Gastroesophageal sphincter (tissue), 4 donors: ENCODE measurements at places on chromosomes 7 and 10. TPM values are rescaled to one million over a fixed set of nuclear protein-coding genes. Genes with fewer than 3 reads are reported as not detected.

DNA sequence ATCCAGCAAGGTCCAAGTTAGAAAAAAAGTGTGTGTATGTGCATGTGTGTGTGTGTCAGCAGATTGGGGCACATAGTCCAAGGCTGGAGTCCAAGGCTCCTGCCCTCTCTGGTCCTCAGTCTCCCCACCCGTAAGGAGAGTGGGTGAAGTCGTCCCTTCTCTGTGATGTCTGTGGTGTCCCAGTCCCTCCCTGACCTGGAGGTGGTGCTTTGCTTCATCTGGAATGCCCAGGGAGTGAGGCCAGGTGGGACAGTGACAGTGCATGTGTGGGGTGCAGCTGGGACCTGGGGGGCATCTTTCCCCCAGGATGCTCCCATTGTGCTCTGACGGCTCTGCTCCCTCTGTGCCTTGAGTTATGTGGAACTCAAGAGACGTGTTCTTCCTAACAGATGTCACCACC is 18.0 kb downstream of the AQP1 start:
- no peaks in the 10 kb centered on the region for H3K36me3 ChIP-seq
- no peaks in the 10 kb centered on the region for H3K27me3 ChIP-seq
- H3K4me1 ChIP-seq = no peaks in the 10 kb centered on the region
- ATAC-seq = no peak

The GBX1 gene
- total RNA-seq = not detected

The DDC gene
- total RNA-seq = not detected

GRCh38 chr10:133100706-133101415 is 13.1 kb downstream of the ADGRA1 start:
- peaks cover 99% of the 10 kb centered on the region for H3K27me3 ChIP-seq
- no peaks in the 10 kb centered on the region for H3K36me3 ChIP-seq
- no peaks in the 10 kb centered on the region for H3K4me1 ChIP-seq
- H3K4me3 ChIP-seq = no peak overlapping the region
- no peak overlapping the region for H3K27ac ChIP-seq
- ATAC-seq = no peak

DNA sequence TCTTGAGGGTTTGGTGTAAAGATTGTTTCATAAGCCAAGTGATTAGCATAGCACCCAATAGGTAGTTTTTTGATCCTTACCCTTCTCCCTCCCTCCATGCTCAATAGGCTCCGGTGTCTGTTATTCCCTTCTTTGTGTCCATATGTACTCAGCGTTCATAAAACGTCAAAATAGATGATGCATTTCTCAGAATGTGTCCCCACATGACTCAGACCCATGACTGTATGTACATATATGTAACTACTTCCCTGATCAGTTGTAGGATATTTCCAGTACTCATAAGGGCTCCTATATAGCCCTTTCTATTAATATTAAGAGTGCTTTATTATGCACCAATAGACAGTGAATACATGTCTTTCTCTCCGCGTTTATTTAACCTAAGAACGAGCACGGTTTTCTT is 466.9 kb downstream of the KIF20B start:
- no peaks in the 10 kb centered on the region for H3K4me1 ChIP-seq
- H3K27ac ChIP-seq = no peak overlapping the region
- H3K4me3 ChIP-seq = no peak overlapping the region
- no peaks in the 10 kb centered on the region for H3K27me3 ChIP-seq
- H3K36me3 ChIP-seq = no peaks in the 10 kb centered on the region

The CYP3A7 gene
- total RNA-seq = not detected

GRCh38 chr7:36198854-36199266 is 45.8 kb downstream of the EEPD1 start:
- no peak overlapping the region for H3K4me3 ChIP-seq
- no peaks in the 10 kb centered on the region for H3K4me1 ChIP-seq
- no peaks in the 10 kb centered on the region for H3K36me3 ChIP-seq
- H3K27me3 ChIP-seq = no peaks in the 10 kb centered on the region
- no peak overlapping the region for H3K27ac ChIP-seq

- H3K27ac ChIP-seq = peak overlapping the region; percentile 53
- peak overlapping the region; percentile 2 for H3K4me3 ChIP-seq
- no peaks in the 10 kb centered on the region for H3K36me3 ChIP-seq
Measured at GRCh38 chr10:110356628-110357245, 52.0 kb upstream of the SMNDC1 start.

DNA sequence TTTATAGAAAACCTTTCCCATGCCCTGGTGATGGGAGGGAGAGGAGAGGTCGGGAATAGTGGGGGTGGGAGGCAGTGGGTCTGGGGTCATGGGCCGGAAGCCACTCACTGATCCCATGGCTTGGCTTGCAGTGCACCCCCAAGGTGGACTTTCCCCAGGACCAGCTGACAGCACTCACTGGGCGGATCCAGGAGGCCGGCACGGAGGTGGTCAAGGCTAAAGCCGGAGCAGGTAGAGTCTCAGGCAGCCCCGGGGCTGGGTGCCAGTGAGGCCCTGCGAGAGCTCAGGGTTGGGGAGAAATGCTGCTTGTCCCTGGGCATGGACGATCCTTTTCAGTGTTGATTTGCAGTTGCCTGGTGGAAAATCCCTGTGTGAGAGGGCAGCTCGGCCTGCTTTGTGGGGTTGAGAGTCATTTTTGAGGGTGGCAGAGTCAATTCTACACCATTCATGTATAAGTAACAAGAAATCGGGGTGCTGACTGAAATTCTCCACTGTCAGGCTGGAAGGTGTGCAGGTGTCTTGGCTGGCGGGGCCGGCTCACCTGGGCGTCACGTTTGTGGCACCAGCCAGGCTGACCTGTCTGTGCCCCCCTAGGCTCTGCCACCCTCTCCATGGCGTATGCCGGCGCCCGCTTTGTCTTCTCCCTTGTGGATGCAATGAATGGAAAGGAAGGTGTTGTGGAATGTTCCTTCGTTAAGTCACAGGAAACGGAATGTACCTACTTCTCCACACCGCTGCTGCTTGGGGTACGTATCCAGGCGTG is 16.5 kb downstream of the MDH2 start:
- H3K27ac ChIP-seq = no peak overlapping the region
- peaks cover 83% of the 10 kb centered on the region for H3K36me3 ChIP-seq
- peaks cover 4% of the 10 kb centered on the region for H3K4me1 ChIP-seq
- no peak overlapping the region for H3K4me3 ChIP-seq
- no peak for ATAC-seq
- no peaks in the 10 kb centered on the region for H3K27me3 ChIP-seq

GRCh38 chr7:116249969-116250553 is 39.7 kb downstream of the TES start:
- ATAC-seq = no peak
- no peak overlapping the region for H3K4me3 ChIP-seq
- no peak overlapping the region for H3K27ac ChIP-seq
- H3K27me3 ChIP-seq = no peaks in the 10 kb centered on the region

The JAKMIP3 gene
- 0.42 TPM for total RNA-seq

The ZRANB1 gene
- 43.6 TPM for total RNA-seq

GRCh38 chr7:20749906-20750305 is 36.8 kb downstream of the SP8 start:
- H3K4me3 ChIP-seq = no peak overlapping the region
- H3K27me3 ChIP-seq = no peaks in the 10 kb centered on the region
- H3K4me1 ChIP-seq = no peaks in the 10 kb centered on the region
- ATAC-seq = no peak
- H3K36me3 ChIP-seq = no peaks in the 10 kb centered on the region
- no peak overlapping the region for H3K27ac ChIP-seq

- H3K27me3 ChIP-seq = no peaks in the 10 kb centered on the region
- no peak overlapping the region for H3K4me3 ChIP-seq
- ATAC-seq = no peak
Measured at GRCh38 chr7:17690030-17690429, 250.3 kb downstream of the SNX13 start.

GRCh38 chr10:114426476-114426875 is 22.2 kb upstream of the AFAP1L2 start:
- H3K4me1 ChIP-seq = peaks cover 22% of the 10 kb centered on the region
- H3K27ac ChIP-seq = no peak overlapping the region
- ATAC-seq = no peak
- H3K4me3 ChIP-seq = no peak overlapping the region
- H3K27me3 ChIP-seq = no peaks in the 10 kb centered on the region
- no peaks in the 10 kb centered on the region for H3K36me3 ChIP-seq

GRCh38 chr10:109957092-109957797 is 33.9 kb upstream of the XPNPEP1 start:
- no peak for ATAC-seq
- H3K36me3 ChIP-seq = no peaks in the 10 kb centered on the region
- no peaks in the 10 kb centered on the region for H3K27me3 ChIP-seq
- no peak overlapping the region for H3K27ac ChIP-seq

The DIP2C gene
- total RNA-seq = 40.8 TPM

GRCh38 chr10:86311190-86311589 is 55.4 kb downstream of the GRID1 start:
- ATAC-seq = no peak
- H3K36me3 ChIP-seq = no peaks in the 10 kb centered on the region
- H3K27me3 ChIP-seq = no peaks in the 10 kb centered on the region
- H3K4me1 ChIP-seq = no peaks in the 10 kb centered on the region
- H3K27ac ChIP-seq = no peak overlapping the region

The HIBADH gene
- 70.9 TPM for total RNA-seq

The TMEM140 gene
- 21.8 TPM for total RNA-seq

DNA sequence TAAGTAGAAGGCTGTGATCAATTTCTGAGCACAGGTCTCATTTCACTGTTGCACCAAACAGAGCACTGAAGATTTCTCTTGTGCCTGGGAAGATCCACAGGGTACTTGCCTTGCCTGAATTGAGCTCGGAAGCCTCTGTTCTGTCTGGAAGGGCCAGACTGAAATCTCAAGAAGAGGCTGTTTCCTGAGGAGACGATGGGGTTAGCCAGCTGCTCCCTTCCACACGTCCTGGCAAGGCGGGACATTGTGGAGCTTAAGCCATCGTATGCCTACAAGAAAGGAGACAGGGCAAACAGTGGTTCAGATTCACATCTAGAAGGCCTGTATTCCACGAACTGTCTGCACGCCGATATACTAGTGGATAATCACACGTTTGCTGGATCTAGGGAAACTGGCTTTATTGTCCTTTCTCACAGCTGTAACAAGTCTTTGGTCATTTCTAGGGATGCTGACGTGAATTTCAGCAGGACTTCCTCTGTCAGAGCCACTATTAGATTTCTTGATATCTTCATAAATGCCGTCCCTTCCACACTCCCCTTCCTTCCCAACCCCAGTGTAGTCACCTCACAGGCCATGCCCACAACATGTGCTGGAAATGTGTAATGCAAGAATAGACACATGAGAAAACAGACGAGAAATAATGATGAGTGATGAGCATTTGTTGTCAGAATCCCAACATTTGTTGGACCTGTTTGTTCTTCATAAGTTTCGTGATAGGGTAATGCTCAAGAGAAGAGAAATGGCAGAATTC is 137.2 kb upstream of the RSU1 start:
- H3K4me3 ChIP-seq = no peak overlapping the region
- no peaks in the 10 kb centered on the region for H3K36me3 ChIP-seq
- no peaks in the 10 kb centered on the region for H3K4me1 ChIP-seq
- peak overlapping the region; percentile 19 for H3K27ac ChIP-seq
- ATAC-seq = no peak

- no peaks in the 10 kb centered on the region for H3K36me3 ChIP-seq
- no peak overlapping the region for H3K27ac ChIP-seq
Measured at GRCh38 chr10:101772017-101772894, 3.7 kb downstream of the FGF8 start.

- H3K4me1 ChIP-seq = peaks cover 47% of the 10 kb centered on the region
- ATAC-seq = peak; percentile 67
- peak overlapping the region; percentile 91 for H3K4me3 ChIP-seq
- H3K27me3 ChIP-seq = no peaks in the 10 kb centered on the region
- H3K36me3 ChIP-seq = no peaks in the 10 kb centered on the region
- peak overlapping the region; percentile 95 for H3K27ac ChIP-seq
Measured at GRCh38 chr7:96321031-96321657, 754 bp downstream of the SLC25A13 start.

The ADARB2 gene
- total RNA-seq = 1.5 TPM

- H3K36me3 ChIP-seq = no peaks in the 10 kb centered on the region
- H3K4me3 ChIP-seq = no peak overlapping the region
- peaks cover 12% of the 10 kb centered on the region for H3K4me1 ChIP-seq
- no peak overlapping the region for H3K27ac ChIP-seq
- H3K27me3 ChIP-seq = no peaks in the 10 kb centered on the region
Measured at GRCh38 chr10:72808001-72808400, 85.5 kb upstream of the OIT3 start.

GRCh38 chr10:22816298-22816653 is 101.9 kb upstream of the PIP4K2A start:
- no peaks in the 10 kb centered on the region for H3K27me3 ChIP-seq
- H3K36me3 ChIP-seq = no peaks in the 10 kb centered on the region
- H3K4me1 ChIP-seq = no peaks in the 10 kb centered on the region
- H3K4me3 ChIP-seq = no peak overlapping the region
- no peak overlapping the region for H3K27ac ChIP-seq

GRCh38 chr7:5068521-5068920 is 22.9 kb downstream of the RBAK start:
- no peak for ATAC-seq
- H3K4me3 ChIP-seq = no peak overlapping the region
- H3K27ac ChIP-seq = no peak overlapping the region
- H3K4me1 ChIP-seq = no peaks in the 10 kb centered on the region
- peaks cover 20% of the 10 kb centered on the region for H3K27me3 ChIP-seq

GRCh38 chr10:88883448-88883809 is 3.4 kb downstream of the STAMBPL1 start:
- ATAC-seq = no peak
- no peak overlapping the region for H3K4me3 ChIP-seq
- peak overlapping the region; percentile 91 for H3K27ac ChIP-seq
- H3K36me3 ChIP-seq = no peaks in the 10 kb centered on the region
- peaks cover 48% of the 10 kb centered on the region for H3K4me1 ChIP-seq

DNA sequence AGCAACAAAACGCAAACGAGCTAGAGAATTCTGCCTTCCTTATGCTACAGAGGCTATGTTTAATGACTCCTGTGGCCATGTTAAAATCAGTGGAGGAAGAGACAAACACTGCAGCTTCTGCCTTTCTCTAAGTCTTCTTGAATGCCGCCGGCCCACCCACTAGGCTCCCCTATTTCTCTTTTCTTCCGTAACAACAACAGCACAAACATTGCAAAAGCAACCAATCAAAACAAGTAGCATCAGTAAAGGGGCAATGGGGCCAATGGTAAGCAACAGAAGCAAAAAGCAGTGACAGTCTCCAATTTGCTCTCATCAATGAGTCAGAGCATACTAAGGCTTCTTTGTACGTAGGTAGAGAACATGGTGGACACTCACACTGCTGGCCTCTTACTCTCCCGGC is 26.8 kb downstream of the DNAJC1 start:
- no peak overlapping the region for H3K27ac ChIP-seq
- H3K36me3 ChIP-seq = no peaks in the 10 kb centered on the region
- H3K4me1 ChIP-seq = peaks cover 22% of the 10 kb centered on the region
- H3K4me3 ChIP-seq = no peak overlapping the region
- H3K27me3 ChIP-seq = no peaks in the 10 kb centered on the region

DNA sequence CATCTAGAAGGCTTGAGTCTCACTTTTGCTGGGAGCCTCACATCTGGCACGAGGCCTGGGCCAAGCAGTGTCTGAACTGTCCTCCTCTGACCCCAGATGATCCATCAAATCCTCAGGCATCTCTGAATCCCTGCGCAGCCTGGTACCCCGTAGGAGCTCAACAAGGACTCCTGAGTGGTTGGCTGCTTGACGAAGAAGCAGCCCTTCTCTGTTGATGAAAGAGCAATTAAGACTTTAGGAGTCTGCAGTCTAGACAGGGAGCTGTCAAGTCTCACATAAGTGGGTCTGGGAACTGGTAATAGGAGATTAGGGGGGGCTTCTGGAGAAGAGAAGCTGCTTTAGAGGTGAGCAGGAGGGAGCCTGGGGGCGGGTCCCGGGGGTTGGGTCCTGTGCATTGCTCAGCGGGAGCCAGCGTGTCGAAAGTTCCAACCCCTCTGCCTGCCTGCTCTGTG is 326.0 kb downstream of the RPS24 start:
- no peaks in the 10 kb centered on the region for H3K27me3 ChIP-seq
- peaks cover 17% of the 10 kb centered on the region for H3K4me1 ChIP-seq
- H3K36me3 ChIP-seq = no peaks in the 10 kb centered on the region
- no peak overlapping the region for H3K27ac ChIP-seq
- peak; percentile 7 for ATAC-seq

- no peaks in the 10 kb centered on the region for H3K27me3 ChIP-seq
- no peaks in the 10 kb centered on the region for H3K36me3 ChIP-seq
- peak overlapping the region; percentile 75 for H3K27ac ChIP-seq
- H3K4me1 ChIP-seq = peaks cover 94% of the 10 kb centered on the region
- H3K4me3 ChIP-seq = no peak overlapping the region
Measured at GRCh38 chr10:74589851-74590250, 236.5 kb upstream of the KAT6B start.
